ENCODE measurements at places on chromosomes 3 and 15.

- no peak for DNase-seq
Measured at GRCh38 chr3:122247825-122248185, 64.3 kb downstream of the CASR start.

DNA sequence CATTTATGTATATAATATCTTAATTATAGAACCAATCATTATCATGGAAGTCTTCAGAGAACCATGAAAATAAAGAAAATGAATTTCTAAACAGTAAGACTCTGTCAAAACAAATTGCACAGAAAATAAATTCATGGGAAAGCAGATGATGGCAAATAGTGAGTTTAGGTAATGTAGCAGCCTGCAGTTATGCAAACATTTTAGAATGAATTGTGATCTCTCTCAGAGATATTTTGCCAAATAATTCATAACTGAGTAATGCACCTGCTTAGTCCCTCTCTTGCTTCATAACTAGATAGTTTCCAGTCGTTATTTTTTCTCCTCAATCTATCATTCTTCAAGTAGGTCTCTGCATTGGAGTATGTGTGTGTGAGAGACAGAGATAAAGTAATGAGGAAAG lies 492.7 kb upstream of the THBS1 start:
- DNase-seq: no peak

DNA sequence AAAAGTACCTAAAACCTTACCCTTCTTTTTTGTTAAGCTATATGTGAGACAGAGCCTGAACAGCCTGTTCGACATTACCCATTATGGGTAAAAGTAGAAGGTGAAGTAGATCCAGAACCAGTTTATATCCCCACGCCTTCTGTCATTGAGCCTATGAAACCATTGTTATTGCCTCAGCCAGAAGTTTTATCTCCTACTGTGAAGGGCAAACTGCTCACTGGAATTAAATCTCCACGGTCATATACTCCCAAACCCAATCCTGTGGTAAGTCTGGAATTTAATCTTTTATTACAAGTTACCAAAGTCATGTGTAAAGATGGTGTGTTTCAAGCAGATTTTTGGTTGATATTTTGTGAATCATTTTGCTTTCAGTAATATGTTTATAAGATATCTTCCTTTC lies 47.1 kb upstream of the MAPKBP1 start:
- no peak for DNase-seq

GRCh38 chr15:35671197-35671596 lies 125.2 kb upstream of the DPH6 start:
- DNase-seq: no peak

GRCh38 chr3:173221010-173221409 lies 80.0 kb upstream of the SPATA16 start:
- DNase-seq: no peak

GRCh38 chr3:2847062-2847841 lies 262.9 kb downstream of the IL5RA start:
- no peak for DNase-seq

- no peak for DNase-seq
Measured at GRCh38 chr3:123448536-123449101, at the start of gene ADCY5. ADCY5 (minus strand) TSS chr3:123449090; CDS start chr3:123448545, 545 bp downstream.

DNA sequence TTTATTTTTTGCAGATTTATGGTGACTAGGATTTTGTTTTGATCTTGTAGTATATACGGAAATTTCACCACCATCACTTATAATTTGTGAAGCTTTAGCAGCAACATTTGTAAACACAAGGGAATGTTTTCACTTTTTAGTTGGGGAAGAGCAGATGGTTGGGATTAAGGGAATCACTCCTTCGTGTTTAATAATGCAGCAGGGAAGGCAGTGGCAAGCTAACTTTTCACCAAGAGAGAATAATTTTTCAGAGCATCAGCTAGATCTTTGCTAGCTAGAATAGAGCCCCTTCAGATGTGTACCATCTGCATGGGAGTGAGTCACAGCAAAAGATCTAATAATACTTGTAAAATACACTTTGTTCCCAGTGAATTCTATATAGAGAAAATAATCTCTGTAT lies 632.7 kb downstream of the CADM2 start:
- DNase-seq: no peak

GRCh38 chr3:67290438-67290837 lies 292.3 kb downstream of the KBTBD8 start:
- DNase-seq: no peak

GRCh38 chr15:86231864-86232721 lies 152.4 kb downstream of the AGBL1 start:
- peak; percentile 13 for DNase-seq

DNA sequence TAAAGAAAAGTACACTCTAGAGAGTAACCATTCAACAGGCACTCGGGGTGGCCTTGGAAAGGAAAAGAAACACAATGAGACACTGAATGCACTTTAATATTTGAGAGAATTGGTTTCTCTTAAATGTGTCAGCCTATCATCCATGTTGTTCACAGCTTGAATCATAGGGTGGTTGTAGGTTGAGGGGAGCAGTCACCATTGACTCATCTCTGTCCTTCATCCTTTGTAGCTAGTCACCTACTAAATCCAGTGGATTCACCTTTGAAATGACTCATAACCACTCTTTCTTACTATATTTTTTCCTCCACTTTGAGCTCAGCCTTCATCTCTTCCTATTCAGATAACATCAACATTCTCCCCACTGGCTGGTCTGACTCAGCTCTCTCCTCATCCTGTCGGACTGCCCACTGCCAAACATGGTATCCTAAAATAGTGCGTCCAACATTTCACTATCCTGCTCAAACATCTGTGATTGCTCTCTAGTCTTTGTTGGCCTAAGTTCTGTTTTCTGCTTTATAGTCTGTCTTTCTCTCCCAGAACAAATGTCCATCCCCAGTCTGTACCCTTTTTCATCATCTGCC lies 182.7 kb upstream of the GADL1 start:
- peak; percentile 2 for DNase-seq

DNA sequence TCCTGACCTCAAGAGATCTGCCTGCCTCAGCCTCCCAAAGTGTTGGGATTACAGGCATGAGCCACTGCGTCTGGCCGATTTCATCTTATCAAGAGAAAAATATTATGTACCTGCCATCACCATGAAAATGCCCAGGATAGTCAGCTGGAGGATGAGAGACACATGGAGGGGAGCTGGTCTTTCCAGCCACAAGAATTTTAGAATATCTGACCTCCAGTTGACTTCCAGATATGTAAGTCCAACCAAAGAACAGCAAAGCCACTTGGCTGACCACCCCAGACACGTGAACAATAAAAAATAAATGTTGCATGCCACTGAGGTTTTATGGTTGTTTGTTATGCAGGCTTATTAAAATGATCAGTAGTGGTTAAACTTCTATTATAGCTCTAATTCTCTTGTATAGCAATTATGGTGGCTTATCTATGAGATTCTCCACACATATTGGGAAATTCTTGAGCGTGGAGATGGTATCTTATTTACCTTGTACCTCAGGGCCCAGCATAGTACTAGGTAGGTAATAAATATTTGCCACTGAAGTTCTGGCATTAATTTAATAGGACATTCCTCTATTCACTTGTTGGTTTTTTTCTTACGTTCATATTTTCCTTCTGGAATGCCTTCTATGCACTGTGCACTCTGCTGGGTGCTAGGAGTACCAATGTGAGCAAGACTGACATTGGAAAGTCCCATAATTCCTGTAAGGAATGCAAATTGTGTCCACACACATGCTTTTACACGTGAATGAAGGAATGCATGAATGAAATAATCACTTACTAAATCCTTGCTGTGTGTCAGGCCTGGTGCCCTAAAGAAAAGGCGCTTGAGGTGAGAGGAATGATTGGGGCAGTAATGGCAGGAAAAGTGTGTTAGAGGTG lies 77.6 kb downstream of the EDEM1 start:
- no peak for DNase-seq

DNA sequence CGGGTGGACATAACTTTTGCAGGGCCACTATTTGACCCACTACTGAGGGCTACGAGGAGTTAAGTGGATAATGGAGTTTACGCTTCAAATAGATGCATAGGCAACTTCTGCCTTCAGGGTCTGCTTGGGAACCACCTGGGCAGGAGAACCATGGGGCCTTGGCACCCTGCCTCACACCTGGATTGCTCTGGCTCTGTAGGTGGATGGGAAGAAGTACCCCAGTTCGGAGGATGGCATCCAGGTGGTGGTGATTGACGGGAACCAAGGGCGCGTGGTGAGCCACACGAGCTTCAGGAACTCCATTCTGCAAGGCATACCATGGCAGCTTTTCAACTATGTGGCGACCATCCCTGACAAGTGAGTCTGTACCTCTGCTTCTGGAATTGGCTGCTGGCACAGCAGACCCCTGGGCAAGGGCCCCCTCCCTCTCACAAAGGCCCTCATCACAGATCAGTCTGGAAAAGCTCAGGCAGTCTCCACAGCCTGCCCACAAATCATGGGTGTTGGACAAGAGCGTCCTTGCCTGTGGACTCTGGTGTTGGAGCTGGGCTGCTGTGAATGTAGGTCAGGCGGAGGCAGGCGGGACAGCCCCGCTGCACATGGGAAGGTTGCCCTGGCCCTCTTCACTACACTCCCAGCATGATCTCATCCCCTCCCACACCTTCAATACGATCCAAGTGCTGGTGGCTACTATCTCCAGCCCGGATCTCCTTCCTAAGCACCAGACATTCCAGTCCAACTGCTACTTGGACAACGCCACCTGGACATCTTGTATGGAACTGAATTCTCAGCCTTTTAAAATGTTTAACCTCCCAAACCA lies 46.7 kb downstream of the MESD start:
- DNase-seq: no peak

GRCh38 chr3:20736287-20736852 lies 550.4 kb upstream of the SGO1 start:
- no peak for DNase-seq

- DNase-seq: no peak
Measured at GRCh38 chr3:195752546-195753331, 32.0 kb downstream of the MUC20 start.

GRCh38 chr3:14725013-14725412 lies 50.1 kb downstream of the C3orf20 start:
- DNase-seq: no peak

DNA sequence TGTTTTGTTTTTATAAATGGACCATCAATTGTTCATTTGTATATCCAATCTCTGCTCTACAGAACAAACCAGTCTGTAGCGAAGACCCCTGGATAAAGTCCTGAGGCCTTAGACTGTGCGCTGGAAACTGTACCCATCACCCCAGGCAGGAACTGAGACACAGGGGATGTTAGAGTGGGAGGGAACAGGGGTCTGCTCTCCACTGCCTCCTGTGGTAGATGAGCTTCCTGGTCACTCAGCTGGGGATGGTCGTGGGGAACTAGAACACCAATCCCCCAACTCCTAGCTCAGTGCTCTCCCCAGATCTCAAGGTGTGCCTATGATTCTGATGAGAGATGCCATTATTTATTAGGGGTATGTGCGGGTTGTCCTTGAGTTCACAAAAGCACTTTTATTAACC lies 340.2 kb upstream of the IGF1R start:
- DNase-seq: no peak

DNA sequence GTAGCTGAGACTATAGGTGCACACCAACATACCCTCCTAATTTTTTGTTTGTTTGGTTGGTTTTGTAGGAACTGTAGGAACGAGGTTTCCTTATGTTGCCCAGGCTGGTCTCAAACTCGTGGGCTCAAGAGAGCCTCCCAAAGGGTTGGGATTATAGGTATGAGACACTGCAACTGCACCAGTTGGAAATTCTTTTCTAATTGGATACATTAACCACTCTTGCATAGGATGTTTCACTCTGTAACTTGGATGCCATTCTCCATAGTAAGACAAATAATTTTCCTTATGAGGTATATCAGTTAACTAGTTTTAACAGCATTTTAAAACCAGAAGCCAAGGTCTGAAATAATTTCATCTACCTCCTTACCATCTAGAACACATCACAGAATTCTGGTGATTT lies 6.7 kb upstream of the ALCAM start:
- DNase-seq: no peak

GRCh38 chr3:122924056-122924455 lies 103.5 kb downstream of the SEMA5B start:
- DNase-seq: no peak

- no peak for DNase-seq
Measured at GRCh38 chr3:194472290-194472920, 14.4 kb downstream of the ATP13A3 start.

GRCh38 chr3:81218023-81218422 lies 543.4 kb downstream of the GBE1 start:
- no peak for DNase-seq

GRCh38 chr3:173709026-173709425 lies 311.5 kb downstream of the NLGN1 start:
- no peak for DNase-seq

- no peak for DNase-seq
Measured at GRCh38 chr3:139292192-139292591, 51.6 kb upstream of the MRPS22 start.

GRCh38 chr15:85354948-85355347 lies 25.5 kb upstream of the AKAP13 start:
- no peak for DNase-seq

GRCh38 chr3:60579734-60580133 lies 671.5 kb downstream of the FHIT start:
- DNase-seq: no peak

GRCh38 chr15:77921664-77922063 lies 155.8 kb downstream of the TBC1D2B start:
- DNase-seq: no peak

DNA sequence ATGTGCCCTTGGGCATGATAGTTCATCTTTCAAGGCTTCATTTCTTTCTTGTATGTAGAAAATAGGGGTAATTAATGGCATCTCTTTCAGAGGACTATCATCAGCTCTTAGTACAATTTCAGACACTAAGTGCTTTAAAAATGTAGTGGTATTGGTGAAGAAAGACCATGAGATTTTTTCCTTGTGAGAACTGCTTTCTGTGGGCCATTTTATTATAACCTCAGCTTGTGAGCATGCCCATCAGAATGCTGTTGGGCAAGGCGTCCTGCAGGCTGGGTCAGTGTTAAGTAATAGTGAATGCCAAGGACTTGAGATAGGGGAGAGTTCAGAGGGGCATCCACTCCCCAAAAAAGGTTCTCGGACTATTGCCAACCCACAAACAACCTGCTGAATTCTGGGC lies 187.9 kb downstream of the GHSR start:
- no peak for DNase-seq

- no peak for DNase-seq
Measured at GRCh38 chr15:83092309-83092976, 15.0 kb upstream of the TM6SF1 start.

GRCh38 chr3:146078031-146078430 lies 83.0 kb downstream of the PLOD2 start:
- DNase-seq: no peak

DNA sequence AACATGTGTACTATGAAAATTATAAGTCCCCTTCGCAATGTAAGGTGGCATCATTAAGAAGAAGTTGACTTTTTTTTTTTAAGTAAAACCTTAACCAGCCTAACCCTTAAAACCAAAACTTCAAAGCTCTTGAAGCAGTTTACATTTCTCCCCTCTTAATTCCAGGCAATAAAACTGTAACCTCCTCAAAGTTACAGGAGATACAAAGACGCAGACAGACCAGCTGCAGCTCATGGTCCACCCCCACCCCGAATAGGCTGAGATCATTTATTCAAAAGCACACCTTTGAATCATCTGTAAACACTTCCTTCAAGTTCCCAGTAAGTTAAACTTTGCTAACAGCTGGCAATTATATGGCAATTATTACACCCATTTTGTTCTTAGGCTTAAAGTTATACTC lies 414.5 kb downstream of the ERC2 start:
- DNase-seq: no peak
